ENCODE measurements at places on chromosomes 4 and X. TPM values are rescaled to one million over a fixed set of nuclear protein-coding genes. Genes with fewer than 3 reads are reported as not detected.

The GPR173 gene
- polyA plus RNA-seq: 0.44 TPM

The MAGEA9B gene
- not detected for polyA plus RNA-seq

The AREG gene
- polyA plus RNA-seq: 23.0 TPM

The SASH3 gene
- 3.5 TPM for polyA plus RNA-seq

The MAGED1 gene
- 24.5 TPM for polyA plus RNA-seq

The GIMD1 gene
- not detected for polyA plus RNA-seq

The MAGED4B gene
- polyA plus RNA-seq: 18.3 TPM

The NPY5R gene
- polyA plus RNA-seq: not detected

The CORIN gene
- polyA plus RNA-seq: 0.31 TPM

The FRMD7 gene
- polyA plus RNA-seq: not detected

The FAM47E gene
- 6.5 TPM for polyA plus RNA-seq

The EGFL6 gene
- polyA plus RNA-seq: 2.4 TPM
